ENCODE measurements at places on chromosomes 7 and 10.
A peak's percentile ranks its signal among the peaks of the same experiment; 100 is the strongest.

DNA sequence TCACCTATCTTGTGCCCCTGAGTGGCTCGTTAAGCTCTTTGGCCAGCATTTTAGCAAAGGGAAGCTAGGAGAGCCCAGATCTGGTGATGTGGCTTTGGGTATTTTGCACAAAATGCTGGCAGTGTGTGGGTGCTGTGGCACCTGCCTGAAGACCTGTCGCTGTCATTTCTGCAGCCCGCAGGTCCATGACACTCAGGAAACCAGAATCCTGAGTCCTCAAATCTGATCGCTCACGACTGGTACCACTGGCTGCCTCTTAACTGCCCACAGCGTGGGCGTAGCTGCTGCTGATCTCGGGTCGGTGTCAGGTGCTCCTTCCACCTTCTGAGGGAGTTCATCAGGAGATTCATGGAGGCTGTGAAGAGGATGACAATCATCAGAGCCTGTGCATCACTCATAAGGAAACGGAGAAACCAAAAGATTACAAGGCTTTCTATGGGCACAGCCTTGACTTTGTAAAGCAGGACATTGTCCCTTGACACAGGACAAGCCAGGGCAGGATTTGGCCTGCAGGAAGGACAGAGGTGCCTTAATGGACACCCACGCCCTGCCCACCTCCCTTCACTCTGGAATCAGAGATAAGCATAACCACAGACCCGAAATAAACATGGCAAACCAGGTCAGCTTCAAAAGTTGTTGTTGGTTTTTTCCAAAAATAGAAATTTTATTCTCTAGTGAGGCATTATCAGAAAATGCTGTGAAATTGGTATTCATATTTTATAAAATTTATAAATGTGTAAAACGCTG lies 71.0 kb upstream of the STK17A start:
- no peak for DNase-seq

GRCh38 chr7:75814407-75814947 lies 871 bp upstream of the CCL24 start:
- DNase-seq, result peak; percentile 65

GRCh38 chr7:32034052-32034451 lies 36.2 kb downstream of the PDE1C start:
- DNase-seq, result no peak

- no peak for DNase-seq
These were observed 44.2 kb upstream of the PCBD1 start for GRCh38 chr10:70932392-70933196.

DNA sequence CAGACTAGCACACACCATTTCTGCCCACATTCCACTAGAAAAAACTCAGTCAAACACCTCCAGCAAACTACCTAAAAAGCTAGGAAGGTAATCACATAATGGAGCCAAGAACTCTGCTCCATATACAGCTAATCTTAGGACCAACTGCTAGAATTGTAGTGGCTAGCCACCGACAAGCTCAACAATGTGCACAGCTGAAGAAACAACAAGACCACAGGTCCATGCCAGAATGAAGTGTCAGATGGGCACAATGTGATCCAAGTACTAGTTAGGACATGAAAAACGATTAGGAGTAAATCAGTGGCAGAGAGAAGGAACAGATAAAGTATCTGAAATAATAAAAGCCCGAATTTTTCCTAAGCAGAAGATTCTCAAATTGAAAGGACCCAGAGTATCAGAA lies 38.6 kb downstream of the TMEM106B start:
- DNase-seq, result no peak

GRCh38 chr10:52807803-52808202 lies 35.2 kb upstream of the MBL2 start:
- DNase-seq, result no peak

- DNase-seq, result no peak
These were observed 43.1 kb downstream of the MAGI2 start for GRCh38 chr7:79410345-79410744.

Measured in 8988T (cell line).